ENCODE measurements at places on chromosomes 3 and 15.

DNA sequence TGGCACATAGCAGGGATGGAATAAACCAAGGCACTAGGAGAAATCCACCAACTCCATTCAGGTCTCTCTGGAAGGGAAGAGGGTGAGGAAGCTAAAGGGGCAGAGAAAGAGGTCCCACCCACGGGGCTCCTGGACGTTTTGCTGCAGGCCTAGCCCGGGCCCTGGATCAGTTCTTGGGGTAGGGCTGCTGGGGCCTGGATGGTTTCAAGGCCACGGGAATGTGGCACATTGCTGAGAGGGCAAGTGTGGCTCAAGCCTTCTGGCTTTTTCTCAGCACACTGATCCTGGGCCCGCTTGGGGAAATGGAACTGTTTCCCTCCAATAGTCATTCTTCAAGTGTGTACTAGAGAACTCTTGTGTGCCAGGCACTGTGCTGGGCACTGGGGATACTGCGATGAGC, 24.0 kb downstream of the EPHB3 start:
- DNase-seq, result no peak

- no peak for DNase-seq
Observed at GRCh38 chr3:34783876-34784275, 855.4 kb upstream of the ARPP21 start.

DNA sequence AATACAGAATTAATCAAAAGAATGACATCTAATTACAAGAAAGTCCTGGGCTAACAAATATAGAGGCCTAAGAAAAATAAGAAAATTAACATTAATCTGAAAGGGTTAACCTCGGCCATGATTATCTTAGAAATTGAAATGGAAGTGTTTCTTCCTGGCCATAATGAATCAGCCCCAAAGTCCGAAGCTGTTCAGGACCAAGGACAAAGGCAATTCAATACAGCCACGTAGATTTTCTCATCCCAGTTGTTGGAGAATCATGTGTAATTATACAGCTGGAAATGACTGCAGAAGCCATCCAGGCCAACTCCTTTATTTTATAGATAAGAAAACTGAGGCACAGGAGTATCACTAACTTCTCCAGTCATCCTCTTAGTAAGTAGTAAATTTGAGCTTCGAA, 38.0 kb upstream of the GBE1 start:
- DNase-seq, result no peak

GRCh38 chr15:68310178-68310803, 32.7 kb downstream of the FEM1B start:
- peak; percentile 30 for DNase-seq

DNA sequence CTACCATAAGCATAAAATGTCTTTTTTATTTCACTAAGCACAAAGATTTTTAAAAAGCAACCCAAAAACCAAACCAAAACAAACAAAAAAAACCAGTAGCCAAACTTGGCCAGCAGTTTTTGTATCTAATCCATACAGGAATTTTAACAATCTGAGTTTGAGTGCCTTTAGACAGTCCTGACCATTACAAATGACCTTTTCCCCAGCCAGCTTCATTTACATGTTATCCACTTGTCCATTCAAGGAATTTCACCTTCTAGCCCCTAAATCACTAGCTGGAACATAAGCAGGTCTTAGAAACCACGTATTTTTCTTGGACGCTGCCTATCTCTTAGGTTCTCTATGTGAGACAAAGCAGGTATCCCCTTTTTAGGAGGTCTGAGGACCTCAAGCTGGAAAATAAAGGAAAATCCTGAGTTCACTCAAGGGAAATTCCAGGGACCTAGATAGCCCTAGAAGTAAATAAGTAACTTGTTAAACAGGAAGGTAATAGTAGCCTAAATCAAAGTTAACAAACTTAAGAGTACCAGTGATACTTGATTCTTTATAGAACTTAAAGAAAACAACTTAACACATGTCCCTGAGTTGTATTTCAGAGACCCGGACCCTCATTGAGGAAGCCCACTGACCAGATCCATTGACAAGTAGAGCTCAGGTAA, 34.2 kb downstream of the CIP2A start:
- DNase-seq, result no peak

DNA sequence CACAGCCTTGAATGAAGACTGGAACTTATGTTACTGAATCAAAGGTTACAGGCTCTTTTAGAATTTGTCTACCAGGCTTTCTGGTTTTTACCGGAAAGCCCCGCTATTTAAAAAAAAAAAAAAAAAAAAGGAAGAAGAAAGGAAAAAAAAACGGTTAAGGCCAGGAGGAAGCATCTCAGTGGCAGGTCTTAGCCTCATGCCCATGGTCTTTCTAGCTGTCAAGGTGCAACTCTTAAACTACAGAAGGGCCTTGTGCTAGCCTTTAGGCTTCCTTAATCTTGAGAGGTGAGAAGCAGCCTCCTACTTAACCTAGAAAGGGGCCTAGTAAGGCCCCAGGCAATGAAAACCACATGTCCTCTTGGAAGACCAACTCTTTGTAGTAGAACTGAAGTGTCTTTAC, 77.5 kb downstream of the TBC1D5 start:
- no peak for DNase-seq

- DNase-seq, result no peak
Observed at GRCh38 chr3:123032057-123032456, 4.5 kb upstream of the SEMA5B start.

- DNase-seq, result no peak
Observed at GRCh38 chr15:91866371-91866905, 12.9 kb downstream of the SLCO3A1 start.

DNA sequence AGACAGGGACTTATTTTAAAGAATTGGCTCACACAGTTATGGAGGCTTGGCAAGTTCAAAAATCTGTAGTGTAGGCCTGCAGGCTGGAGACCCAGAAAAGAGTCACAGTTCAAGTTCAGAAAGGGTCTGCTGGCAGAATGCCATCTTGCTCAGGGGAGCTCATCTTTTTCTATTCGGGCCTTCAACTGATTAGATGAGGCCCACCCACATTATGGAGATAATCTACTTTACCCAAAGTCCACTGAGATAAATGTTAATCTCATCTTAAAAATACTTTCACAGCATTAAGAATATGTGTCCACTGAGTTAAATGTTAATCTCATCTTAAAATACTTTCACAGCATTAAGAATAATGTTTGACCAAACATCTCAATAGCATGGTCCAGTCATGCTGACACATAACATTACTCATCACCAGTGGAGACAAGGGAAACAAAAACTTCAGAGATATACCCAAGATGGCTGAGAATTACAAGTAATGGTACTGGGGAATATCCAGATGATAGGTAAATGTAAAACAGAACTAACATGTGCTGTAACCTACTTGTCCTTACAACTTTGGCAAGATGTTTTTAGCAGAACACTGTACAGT, 74.3 kb upstream of the STAC start:
- DNase-seq, result no peak

- DNase-seq, result no peak
Observed at GRCh38 chr3:12527757-12528143, 17.5 kb downstream of the MKRN2OS start.

DNA sequence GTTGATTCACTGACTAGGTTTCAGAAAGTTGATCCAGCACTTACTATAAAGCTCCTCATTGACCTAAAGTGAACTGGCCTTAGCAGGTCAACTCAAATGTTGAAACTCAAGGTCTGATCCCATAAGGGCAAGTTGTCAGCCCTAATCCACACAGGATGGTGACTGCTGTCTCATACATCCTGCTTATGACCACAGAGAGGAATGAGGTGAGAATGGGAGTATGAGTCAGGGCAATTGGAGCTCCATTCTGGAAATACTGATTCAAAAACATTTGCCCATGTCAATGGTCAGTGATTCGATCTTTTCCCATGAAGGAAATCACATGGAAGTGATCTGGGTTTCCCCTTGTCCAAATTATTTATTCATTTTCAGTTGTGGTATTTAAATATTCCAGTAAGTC, 78.7 kb downstream of the ZNF385D start:
- no peak for DNase-seq

- no peak for DNase-seq
Observed at GRCh38 chr15:80309769-80310384, 57.9 kb upstream of the CTXND1 start.

DNA sequence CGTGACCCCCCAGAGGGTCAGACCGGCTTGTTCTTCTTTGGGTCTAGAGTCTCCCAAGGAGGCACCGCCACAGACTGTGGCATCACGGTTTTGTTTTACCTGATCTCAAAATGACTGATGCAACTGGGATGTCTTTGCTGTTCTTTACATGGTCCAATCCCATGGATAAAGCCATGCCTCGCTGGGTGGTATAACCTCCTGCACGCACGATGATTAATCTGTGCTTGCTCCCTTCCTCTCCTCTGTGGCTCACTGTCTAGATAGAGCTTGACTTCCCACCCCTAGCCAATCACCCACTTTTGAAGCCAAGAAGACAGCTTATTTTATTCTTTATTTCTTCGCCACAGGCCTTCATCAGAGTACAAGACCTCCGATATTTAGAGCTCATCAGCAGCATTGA, 36.6 kb upstream of the RHO start:
- no peak for DNase-seq

DNA sequence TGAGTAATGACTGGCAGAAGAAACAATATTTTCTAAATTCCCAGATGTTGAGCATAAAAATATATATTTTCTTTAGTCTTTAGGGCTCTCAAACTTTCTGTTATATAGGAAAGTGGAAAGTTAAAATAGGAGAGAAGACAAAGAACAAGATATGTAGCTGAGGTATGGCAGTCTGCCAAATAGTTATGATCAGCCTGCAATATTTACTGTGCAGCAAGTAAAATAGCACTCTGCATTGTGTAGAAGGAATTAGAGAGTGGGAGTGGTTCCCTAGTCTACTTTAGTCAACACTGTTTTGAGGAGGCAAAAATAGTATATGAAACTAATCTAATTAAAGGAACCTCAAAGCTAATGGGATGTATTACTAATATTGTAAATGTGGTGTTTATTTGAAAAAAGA, 978.1 kb upstream of the ALCAM start:
- DNase-seq, result no peak

DNA sequence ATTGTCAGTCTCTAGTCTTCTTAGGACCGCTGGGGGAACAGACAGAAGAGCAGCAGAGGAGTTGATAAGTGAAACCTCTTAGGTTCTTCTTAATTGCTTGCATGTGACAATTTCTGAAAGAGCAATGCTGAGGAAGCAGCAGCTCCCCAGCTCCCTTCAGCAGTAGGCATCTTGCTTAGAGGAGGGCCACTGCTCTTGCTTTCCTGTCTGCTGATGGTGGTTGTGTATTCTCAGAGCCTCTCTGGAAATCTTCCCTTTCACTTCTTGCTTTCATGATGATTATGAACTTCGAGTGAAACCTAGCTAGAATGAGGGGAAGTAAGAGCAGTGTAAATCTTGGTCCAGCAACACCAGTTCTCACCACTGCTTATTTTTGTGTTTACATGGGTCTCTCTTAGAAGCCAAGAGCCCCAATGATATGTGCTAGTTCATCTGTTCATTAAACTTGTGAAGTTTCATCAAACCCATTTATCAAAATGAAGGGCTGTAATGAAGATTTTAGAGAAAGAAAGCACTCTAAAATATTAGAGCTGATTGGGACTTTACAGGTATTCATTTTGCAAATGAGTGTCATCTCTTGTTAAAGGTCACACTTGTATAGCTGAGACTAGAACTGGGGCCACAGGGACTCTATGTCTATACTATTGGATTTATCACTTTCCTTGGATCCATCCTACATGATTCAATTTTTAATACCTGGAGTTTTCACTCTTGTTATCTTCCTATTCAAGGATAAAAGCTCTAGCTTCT, 246.7 kb downstream of the LPP start:
- no peak for DNase-seq

DNA sequence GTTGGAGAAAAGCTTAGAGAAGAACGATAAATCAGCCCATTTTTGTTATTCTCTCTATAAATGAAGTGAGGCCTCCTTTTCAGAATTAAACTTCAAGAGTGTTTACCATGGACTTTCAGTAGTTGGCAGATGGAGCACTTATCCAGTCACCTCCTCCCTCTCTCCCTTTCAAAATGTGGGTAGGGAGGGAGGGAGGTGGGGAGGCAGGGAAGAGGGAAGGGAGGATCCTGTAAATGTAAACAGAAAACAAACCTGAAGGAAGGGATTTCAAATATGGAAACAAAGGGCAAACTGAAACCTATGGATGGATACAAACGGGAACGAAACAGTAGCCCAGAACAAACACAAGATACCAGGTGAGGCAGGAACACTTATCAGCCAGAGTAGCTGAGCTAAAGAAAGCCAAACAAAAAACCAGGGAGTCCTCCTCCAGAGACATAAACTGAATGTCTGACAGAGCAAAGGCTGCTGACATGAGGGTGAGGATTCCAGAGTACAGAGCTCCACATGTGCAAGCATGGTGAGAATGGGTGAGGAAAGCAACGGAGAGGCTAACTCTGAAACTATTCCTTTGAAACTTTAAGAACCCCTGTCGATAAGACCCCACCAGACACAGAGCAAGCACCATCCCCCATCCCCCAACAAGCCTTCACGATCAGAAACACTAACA, 41.0 kb upstream of the GP5 start:
- DNase-seq, result no peak

Data from C1 segment of cervical spinal cord (tissue), 14 donors.